Activated naive CD8-positive, alpha-beta T cell treated with anti-CD3 and anti-CD28 coated beads for 36 hours (primary cell): ENCODE measurements at places on chromosomes 1 and 21.

- DNase-seq, result peak; percentile 12
Observed at GRCh38 chr1:17356387-17357026, 15.5 kb upstream of the PADI6 start.

DNA sequence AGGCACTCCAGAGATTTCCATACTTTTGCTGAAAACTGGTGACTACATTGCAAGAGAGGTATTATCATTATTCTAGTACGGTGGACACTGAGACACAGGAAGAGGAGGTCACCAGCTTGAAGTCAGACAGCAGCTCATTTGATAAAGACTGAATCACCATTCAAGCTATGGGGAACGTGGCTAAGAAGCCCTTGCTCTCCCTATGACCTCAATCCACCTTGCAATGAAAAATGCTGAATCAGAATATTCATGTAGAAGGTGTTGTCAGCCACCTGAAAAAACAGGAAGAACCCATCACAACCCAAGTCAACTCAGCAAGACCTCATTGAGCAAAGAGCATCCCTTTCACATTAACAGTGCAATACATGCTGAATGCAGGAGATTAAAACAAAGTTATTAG lies 59.0 kb upstream of the FGGY start:
- DNase-seq, result no peak

DNA sequence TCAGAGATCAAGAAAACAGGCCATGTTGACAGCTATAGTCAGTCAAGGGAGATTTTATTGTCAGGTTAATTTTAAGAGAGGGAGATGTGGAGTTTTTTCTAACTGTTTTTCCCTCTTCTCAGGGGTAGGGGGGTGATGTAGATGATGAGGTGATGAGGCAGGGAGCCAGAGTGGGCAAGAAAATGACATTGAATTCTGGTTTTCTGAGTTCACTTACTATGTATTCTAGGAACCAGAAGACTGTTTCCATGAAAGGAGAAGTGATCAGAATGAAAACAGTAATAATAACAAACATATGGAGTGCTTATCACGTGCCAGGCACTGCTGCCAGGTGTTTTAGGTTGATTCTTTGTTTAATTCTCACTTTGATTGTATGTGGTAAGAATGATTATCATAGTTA lies 40.2 kb downstream of the CASQ2 start:
- no peak for DNase-seq

DNA sequence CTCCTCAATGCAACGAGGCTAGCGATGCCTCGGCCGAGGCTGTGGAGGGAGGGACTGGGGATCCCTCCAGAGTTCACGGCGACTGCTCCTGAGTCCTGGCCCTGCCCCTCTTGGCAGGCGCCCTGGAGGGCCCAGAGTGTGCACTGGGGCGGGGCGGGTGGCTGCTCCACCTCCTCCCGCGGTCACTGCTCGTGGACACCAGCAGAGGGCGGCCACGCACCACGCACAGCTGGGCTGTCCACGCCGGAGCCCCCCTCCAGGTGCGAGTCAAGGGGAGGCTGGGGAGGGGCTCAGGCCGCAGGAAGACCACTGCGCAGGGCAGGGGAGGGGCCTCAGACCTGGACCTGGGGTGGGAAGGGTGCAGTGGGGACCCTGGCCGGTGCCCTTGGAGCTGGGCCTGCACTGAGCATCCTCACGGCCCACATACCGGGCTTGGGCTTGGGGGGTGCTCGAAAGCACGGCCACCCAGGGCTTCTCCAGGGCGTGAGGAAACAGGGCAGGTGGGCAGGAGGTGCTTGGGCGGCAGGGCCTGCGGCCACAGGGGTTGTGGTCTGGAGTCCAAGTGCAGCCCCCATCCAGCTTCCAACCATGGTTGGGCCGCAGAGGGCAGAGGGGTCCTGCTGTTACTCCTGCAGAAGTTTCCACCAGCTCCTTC lies 20.6 kb upstream of the TTC34 start:
- DNase-seq, result peak; percentile 57

- no peak for DNase-seq
Observed at GRCh38 chr1:154553056-154554030, 5.1 kb downstream of the UBE2Q1 start.

GRCh38 chr1:17273096-17273495 lies 24.2 kb downstream of the PADI3 start:
- no peak for DNase-seq

DNA sequence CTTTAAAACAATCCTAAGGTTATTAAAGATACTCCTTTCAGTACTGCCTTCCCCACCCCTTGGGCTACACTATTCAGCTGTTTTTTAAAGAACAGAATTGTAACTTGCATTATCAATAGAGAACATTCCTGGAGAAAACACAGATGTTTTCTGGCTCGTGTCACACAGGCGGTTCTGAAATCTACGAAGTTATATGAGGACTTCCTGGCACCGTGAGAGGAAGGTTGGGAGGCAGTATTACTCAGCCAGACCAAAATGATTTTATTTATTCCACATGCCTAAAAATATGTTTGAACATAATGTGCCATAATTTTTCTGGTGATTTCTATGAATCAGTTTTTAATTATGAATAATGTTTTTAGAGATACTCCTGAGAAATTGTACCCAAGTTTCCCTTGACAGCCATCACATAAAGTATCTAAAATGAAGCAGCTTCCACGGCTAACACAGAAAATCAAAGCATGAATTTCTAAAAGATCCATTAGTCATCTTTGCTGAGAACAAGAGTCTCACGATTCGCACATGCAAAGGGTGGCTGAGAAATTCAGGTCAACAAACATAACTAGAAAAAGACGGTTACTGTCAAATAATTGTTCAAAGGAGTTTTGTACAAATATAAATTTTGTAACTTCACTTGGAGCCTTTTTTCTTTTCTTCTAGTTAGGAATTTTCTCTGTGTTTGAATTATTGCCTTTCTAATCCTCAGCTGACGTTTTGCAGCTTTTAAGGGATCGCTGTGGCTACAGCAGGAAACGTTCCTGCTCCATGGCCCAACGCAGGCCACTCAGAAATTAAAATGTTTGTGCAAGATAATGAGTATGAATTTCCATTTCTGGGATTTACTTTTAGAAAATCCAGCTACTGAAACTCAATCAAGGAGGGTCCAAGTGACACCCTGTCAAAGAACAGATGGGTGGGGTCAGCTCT lies 8.0 kb upstream of the SIM2 start:
- DNase-seq, result no peak

GRCh38 chr1:81237473-81238089 lies 563.2 kb upstream of the ADGRL2 start:
- DNase-seq, result no peak

- no peak for DNase-seq
Observed at GRCh38 chr1:226919587-226919986, 20.5 kb upstream of the COQ8A start.
